Stimulated activated CD8-positive, alpha-beta memory T cell treated with anti-CD3 and anti-CD28 coated beads, Interleukin-2, amount 100 ng/mL, for 1 hour (primary cell): ENCODE measurements at places on chromosomes 5 and 9.

GRCh38 chr5:96079075-96079474, 117.4 kb upstream of the ELL2 start:
- DNase-seq: no peak

DNA sequence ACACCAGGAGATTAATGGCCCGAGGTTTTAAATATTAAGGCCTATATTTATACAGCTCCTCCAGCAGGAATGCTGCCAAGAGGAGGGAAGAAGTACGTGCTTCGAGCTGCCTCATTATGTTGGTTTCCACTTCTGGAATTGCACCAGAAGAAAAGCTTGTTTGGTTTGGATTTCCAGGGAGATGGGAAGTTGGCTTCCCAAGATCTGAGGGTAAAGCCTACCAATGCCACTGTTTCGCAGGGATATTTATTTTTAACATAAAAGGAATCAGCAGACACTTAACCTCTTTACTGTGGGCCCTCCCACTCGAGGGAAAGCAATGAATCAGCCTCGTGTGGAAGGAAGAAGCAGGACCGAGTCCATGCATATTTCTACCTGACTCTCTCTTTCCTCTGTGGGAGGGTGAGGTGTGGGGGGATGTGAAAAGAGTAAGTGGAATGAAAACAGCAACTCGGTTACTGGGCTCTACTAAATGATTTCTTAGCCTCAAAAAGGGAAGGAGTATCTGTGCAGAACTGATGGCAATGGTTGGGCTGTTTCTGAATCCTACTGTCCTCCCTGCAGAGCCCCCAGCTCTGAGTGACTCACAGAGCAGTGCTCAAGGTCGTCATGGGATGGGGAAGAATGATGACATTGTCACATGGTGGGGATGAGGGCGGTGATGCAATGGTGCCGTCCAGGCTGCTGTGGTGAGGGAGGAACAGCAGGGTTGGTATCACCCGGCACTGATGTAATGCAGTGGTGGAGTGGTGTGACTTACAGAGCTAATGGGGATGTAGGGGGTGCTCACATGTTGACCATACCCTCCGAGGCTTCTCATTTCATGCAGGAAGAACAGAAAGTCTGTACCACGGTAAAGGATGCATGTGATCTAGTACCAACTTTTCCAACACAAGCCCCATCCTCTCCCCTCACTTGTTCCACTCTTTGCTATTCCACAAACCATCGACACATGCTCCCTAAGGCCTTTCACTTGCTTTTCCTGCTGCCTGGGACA, 215.0 kb upstream of the PANK3 start:
- DNase-seq: no peak

DNA sequence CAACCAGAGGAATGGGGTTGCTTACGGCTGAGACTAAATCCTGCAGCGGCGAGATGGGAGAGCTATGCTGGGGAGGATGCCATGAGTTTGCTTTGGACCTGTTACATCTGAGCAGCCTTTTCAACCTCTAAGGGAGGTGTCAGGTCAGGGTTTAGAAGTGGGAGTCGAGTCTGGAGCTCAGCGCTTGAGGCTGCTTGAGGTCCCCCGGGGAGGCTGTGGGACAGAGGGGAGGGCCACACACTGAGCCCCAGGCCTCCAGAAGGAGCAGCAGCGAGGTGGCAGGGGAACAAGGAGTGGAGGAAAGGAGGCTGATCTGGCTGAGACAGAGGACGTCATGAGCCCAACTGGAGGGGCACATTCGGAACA, 1.9 kb upstream of the QSOX2 start:
- DNase-seq: no peak

DNA sequence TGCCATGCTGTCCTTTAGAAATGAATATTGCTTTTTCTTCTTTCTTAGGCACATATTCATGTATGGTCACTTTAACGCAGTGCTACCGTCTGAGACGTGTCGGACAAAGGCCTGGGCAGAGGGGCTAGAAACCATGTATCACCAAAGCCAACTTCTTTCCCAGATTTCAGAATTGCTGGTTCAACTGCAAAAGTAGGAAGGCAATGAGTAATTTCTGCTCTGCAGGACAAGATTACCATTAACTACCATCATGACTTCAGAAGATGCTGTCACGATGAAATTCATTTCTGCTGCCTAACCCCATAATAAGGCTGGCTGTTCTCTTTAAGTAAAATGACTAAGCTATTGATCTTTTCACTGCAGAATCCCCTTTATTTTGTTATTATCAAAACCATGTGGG, 306.7 kb downstream of the PDE4D start:
- DNase-seq: no peak

DNA sequence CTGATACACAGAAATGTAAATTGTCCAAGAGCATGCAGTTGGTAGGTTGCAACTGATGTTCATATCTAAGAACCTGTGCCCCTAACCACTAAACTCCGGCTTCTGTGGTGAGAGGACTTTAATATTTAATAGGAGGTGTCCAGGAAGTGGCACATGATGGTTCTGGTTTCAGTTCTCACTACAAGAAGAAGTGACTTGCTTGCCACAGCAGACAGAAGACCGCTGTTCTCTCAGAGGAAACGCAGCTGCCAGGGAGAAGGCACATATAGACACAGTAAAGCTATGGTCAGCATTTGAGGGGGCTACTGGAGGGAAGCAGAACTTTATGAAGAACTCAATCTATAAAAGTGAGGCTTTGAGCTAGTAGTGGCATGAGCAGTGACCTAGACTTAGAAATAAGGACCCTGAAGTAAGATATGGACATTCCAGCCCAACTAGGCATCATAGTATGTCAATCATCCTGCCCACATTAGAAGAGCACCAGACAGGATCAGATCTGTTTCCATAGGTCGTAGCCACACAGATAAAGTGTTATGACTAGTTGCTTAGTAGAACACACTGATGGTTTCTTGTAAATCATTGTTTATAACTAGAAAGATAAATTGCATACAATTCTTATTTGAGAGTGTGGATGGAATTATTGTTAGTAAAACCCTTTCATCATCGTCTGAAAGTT, 36.4 kb upstream of the DAB2 start:
- DNase-seq: no peak

DNA sequence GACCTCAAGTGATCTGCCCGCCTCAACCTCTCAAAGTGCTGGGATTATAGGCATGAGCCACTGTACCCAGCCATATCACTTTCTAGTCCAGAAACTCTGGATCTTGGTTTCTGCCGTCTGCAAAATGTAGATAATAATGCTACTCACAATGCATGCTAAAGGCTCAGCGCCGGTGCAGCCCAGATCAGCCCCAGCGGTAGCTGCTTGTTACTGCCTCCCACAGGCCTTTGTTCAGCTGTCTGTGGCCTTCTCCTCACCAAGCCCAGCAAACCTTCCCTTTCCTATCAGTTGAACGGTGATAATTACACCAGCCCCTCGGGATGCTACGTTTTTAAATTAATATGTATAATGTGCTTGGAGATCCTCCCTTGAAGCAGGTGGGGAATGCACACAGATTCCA, 26.2 kb upstream of the MSX2 start:
- no peak for DNase-seq

- no peak for DNase-seq
Observed at GRCh38 chr9:4238522-4238921, 61.3 kb downstream of the GLIS3 start.

DNA sequence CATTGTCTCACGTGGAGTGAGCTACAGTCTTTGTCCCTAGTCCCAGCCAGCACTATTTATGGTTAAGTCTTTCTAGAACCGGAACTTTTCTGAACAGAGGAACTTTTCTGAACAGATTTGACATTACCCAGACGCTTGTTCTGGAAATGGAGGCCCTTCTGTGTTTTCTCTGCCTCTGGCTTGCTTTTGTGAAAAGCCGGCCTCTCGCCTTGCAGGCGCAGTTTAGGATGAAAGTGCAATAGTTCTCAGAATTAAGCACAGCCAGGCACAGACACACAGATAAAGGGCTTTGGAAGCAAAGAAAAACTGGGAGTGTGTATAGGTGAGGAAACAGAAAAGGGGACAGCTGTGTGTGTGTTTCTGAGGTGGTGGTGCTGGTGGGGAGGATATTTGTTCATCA, 5.9 kb downstream of the GDNF start:
- no peak for DNase-seq

DNA sequence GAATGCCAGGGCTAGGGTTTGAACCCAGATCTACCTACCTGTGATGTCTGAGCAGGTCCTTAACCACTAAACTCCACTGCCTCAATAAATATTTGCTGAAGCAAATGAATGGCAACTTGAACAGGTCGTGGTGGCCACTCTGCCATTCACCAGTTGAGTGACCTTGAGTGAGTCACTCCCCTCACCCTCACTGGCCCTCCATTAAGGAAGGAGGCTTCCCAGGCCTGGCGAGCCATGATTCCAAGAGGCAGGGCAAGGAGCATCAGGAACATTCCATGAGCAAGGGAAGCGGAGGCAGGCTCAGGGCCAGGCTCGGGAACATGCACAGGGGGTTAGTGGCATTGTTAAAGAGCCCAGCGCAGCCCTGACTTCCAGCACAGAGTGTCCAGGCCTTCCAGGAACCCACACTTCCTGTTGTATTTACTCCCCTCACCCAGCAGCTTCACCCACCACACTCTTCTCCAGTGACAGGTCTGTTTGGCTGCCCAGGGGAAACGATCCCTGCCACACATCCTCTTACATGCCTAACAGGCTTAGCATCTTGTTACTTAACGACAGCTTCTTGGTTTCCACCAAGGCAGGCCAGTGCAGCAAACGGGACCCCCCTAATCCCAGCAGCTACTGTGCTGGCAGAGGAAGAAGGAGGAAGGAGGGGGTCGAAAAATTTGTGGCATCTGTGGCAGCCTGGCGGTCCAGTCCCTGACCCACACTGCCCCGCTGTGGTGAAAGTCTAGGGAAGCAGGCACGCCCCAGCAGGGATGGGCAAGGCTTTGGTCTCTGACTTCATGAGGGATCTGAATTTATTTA, 43.7 kb upstream of the TTC1 start:
- DNase-seq: no peak

DNA sequence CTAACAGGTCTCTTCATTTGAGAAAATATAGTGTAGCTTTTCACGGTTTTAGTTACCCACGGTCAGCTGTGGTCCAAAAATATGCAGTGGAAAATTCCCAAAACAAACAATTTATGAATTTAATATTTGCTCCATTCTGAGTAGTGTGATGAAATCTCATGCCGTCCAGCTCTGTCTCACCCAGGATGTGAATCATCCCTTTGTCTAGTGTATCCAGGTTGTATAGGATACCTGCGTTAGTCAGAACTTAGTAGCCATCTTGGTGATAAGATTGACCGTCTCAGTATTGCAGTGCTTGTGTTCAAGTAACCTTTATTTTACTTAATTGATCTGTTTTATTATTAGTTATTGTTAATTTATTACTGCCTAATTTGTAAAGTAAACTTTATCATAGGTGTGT, 41.1 kb downstream of the NDUFS4 start:
- DNase-seq: no peak

- DNase-seq: no peak
Observed at GRCh38 chr9:120362446-120362845, 217.5 kb downstream of the CDK5RAP2 start.

GRCh38 chr5:111618623-111619271, 106.4 kb upstream of the STARD4 start:
- no peak for DNase-seq

- no peak for DNase-seq
Observed at GRCh38 chr9:134722120-134722701, 80.6 kb downstream of the COL5A1 start.

DNA sequence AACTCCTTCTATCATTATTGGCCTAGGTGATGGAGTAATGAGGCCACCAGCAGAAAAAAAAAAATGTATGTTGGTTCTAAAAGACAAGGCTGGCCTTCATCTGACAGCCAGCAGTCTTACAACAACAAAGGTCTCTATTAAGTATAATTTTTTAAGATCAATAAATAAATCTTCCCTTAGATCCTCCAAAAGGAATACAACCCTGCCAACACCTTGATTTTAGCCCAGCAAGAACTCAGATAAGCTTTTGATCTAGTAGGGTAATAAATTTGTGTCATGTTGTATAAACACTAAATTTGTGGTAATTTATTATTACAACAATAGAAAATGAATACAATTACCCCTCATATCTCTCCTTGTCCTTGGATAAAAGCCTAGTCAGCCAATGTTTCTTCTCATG, 633.2 kb upstream of the FAM174A start:
- no peak for DNase-seq

DNA sequence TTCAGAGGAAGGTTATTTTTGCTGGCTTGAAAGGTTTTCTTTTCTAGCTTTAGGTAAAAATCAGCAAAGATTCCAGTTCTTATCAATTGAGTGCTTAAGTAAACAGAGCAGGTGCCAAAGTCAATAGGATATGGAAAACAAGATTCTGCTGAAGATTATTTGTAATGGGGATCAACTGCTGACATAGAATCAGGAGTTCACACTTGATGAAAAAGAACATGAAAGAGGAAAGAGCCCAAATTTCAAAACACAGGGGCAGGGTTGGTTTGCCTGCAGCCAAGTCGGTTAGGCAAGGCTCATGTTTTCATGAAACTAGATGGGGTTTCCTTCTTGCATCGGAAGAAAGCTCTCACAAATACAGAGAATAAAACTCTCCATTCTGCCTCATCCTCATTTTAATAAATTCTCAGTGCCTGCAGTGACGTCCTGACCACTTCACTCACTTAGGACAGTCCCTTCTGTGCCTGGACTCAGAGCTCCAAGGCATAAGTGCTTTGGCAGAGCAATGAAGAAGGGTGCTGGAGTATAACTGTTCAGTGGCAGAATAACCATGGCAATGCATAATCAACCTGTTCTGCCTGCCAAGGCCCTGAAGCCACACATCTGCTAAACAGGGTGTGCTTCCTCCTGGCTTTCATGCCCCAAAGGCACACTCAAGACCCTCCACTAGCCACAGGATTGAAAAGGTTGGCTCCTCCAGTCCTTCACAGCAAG, 179.6 kb downstream of the GNAQ start:
- DNase-seq: no peak

DNA sequence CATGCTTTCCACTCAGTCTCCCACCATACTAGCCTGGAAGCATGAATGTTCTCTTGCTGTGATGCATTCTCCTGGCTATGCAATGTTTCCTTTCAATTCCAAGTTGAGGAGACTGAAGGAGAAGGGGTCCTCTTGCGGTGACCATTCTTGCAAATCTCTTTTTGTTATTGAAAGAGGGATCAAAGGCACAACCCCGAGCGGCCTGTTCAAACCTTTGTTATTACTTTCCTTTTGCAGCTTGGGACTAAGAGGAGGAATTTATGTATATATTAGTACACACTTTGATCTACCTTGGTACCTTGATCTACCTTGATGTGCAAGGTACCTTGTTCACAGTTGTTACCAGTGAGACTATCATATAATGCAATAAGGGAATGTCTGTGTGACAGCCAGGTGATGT, 147.3 kb downstream of the KCTD16 start:
- DNase-seq: no peak
